ENCODE measurements at places on chromosomes 13 and 19. TPM values are rescaled to one million over a fixed set of nuclear protein-coding genes. Genes with fewer than 3 reads are reported as not detected.

CCDC106 gene
- total RNA-seq, result 6.1 TPM

KIR3DL3 gene
- not detected for total RNA-seq

FXYD7 gene
- total RNA-seq, result 0.18 TPM

MAP4K1 gene
- total RNA-seq, result 0.21 TPM

THSD1 gene
- 9.8 TPM for total RNA-seq

ZNF442 gene
- total RNA-seq, result 0.99 TPM

TMEM190 gene
- not detected for total RNA-seq

ZIC5 gene
- not detected for total RNA-seq

PRR19 gene
- 1.4 TPM for total RNA-seq

COL4A2 gene
- total RNA-seq, result 126 TPM

ATP4A gene
- total RNA-seq, result not detected

KLK14 gene
- total RNA-seq, result not detected

LRRC4B gene
- total RNA-seq, result not detected

SIGLEC11 gene
- total RNA-seq, result not detected

ONECUT3 gene
- not detected for total RNA-seq

PNMA8C gene
- total RNA-seq, result not detected

EID2 gene
- 13.5 TPM for total RNA-seq

SLITRK1 gene
- not detected for total RNA-seq

HRC gene
- total RNA-seq, result not detected

CRB3 gene
- 14.9 TPM for total RNA-seq

PEG3 gene
- total RNA-seq, result 0.39 TPM

OR7A5 gene
- total RNA-seq, result not detected

LAIR1 gene
- not detected for total RNA-seq

KL gene
- not detected for total RNA-seq

GTF2F2 gene
- total RNA-seq, result 45.4 TPM

OR10H1 gene
- not detected for total RNA-seq

ADM5 gene
- 1.6 TPM for total RNA-seq

TNFSF11 gene
- total RNA-seq, result not detected

SYDE1 gene
- 12.0 TPM for total RNA-seq

CDX2 gene
- total RNA-seq, result not detected

KIR3DL1 gene
- not detected for total RNA-seq

ADPRHL1 gene
- 1.0 TPM for total RNA-seq
